Fibroblast of pulmonary artery (primary cell): ENCODE measurements at places on chromosomes 11 and 22.

- no peak for DNase-seq
Observed at GRCh38 chr11:47280860-47281259, 10.9 kb downstream of the MADD start.

GRCh38 chr22:49188591-49188990 lies 639.1 kb downstream of the BRD1 start:
- DNase-seq, result no peak

- DNase-seq, result no peak
Observed at GRCh38 chr11:125270711-125271110, 106.2 kb downstream of the PKNOX2 start.

- no peak for DNase-seq
Observed at GRCh38 chr22:49503896-49504521, 323.7 kb downstream of the BRD1 start.

DNA sequence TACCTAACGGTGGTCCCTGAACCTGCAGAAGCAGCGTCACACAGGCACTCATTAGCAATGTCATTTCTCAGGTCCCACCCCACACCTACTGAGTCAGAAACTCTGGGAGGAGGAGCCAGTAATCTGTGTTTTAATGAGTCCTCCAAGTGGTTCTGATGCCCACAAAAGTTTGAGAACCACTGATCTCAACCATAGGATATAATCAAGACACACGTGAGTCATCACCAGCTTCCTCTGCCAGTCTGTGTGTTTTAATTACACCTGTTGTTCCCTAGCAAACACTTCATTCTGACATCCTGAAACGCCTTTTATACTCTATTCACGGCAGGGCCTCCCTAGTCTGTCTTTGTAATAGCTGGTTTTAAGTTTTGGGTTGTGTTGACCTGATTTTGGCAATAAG lies 5.8 kb downstream of the TECTA start:
- no peak for DNase-seq

GRCh38 chr11:62141111-62142042 lies 17.6 kb downstream of the INCENP start:
- no peak for DNase-seq

- no peak for DNase-seq
Observed at GRCh38 chr11:114448749-114449482, 9.6 kb downstream of the REXO2 start.

DNA sequence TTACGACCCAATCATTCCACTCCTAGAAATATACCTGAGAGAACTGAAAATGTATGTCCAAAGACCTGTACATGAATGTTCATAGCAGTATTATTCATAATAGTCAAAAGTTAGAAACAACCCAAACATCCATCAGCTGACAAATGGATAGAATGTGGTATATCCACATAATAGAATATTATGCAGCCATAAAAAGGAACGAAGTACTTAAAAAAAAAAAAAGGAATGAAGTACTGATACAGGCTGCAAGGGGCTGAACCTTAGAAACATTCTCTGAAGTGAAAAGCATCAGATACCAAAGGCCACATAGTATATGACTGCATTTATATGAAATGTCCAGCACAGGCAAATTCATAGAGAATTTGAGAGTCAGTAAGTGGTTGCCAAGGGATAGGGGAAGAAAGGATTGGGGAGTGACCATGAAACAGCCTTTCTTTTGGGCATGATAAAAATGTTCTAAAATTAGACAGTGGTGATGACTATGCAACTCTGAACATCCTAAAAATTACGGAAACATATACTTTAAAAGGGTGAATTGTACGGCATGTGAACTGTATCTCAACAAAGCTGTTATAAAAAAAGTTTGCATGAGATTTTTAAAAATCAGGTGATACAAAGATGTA lies 1.8 kb downstream of the TPST2 start:
- peak; percentile 24 for DNase-seq

DNA sequence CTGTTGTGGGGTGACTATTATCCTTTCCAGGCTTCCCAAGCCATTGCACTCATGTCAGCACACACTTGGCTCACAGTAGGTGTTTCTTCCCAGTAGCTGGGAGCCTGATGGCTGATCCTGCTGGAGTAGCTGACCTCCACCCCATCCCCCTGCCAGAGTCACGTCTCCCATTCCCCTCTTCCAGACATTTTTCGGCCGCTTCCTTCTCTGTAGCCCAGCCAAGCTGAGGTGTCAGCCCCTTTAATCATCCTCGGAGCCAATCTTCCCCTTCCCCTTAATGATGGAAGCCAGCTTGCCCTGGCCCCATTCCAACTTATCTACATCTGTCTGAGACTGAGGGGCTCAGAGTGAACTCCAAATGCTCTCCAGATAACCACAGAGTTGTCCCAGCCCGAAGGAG lies 550.7 kb downstream of the MN1 start:
- no peak for DNase-seq

- DNase-seq, result peak; percentile 28
Observed at GRCh38 chr11:78961937-78962701, 387.5 kb upstream of the NARS2 start.

DNA sequence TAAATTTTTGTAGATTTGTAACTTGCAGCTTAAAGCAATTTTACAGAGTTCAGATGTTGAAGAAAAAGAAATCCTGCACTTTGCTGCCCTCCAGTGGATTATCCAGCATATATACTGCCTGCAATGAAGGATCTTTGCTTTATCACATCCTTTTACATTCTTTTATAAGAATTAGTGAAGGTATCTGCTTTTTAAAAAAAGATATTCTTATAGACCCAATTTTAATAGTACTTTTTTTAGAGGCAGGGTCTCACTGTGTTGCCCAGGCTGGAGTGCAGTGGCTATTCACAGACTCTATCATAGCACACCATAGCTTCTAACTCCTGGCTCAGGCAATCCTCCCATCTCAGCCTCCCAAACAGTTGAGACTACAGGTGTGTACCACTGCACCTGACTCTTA lies 60.7 kb downstream of the TTC17 start:
- peak; percentile 62 for DNase-seq

DNA sequence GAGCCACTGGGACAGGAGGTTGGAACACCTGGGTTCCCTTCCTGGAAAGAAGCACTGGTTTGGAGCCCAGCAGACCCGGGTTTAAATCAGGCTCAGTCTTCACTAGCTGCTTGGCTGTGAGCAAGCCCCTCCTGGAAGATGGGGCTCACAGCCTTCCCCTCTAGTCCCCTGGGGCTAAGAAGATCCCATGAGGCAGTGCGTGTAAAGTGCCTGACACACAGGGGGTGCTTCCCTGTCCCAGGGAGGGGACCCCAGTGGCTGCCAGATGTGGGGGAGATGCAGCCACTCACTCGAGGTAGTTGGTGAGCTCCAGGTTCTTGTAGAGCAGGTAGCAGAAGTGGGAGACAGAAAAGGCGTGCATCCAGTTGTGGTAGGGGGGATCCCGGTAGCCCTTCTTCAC lies 93.2 kb downstream of the PDE2A start:
- no peak for DNase-seq

DNA sequence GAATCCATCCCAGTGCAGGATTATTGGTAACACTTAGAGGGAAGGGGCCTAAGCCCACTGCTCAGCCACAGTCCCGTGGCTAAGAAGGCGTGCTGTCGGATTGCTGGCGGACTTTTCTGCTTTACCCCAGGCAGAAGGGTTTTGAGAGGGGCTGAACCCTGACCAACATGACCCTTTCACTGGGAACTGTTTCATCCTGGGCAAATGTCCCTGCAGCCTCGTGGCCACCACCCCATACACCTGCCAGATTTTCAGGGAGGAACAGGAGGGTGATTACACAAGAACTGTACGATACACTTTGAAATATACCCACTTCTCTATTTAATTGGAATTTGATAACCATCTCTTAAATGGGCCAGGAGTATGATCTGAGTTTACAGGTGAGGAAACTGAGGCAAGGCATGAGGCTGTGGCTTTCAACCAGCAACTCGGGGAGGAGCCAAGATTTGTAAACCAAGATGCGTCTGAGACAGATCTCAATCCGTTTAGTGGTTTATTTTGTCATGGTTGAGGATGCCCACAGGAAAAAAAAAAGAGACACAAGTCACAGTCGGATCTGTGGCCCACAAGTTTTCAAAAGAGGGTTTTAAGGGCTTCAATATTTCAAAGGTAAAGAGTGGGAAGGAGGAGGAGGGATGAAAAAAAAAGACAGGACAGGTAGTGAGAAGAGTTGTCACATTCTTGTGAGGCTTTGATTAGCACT lies 6.1 kb upstream of the APOL3 start:
- no peak for DNase-seq

GRCh38 chr22:44684506-44685383 lies 17.3 kb upstream of the PRR5 start:
- peak; percentile 93 for DNase-seq

GRCh38 chr22:36331306-36331911 lies 56.4 kb downstream of the MYH9 start:
- peak; percentile 96 for DNase-seq

GRCh38 chr11:32003335-32003734 lies 87.5 kb upstream of the RCN1 start:
- no peak for DNase-seq

- DNase-seq, result no peak
Observed at GRCh38 chr22:47608421-47608820, 846.0 kb downstream of the TBC1D22A start.

DNA sequence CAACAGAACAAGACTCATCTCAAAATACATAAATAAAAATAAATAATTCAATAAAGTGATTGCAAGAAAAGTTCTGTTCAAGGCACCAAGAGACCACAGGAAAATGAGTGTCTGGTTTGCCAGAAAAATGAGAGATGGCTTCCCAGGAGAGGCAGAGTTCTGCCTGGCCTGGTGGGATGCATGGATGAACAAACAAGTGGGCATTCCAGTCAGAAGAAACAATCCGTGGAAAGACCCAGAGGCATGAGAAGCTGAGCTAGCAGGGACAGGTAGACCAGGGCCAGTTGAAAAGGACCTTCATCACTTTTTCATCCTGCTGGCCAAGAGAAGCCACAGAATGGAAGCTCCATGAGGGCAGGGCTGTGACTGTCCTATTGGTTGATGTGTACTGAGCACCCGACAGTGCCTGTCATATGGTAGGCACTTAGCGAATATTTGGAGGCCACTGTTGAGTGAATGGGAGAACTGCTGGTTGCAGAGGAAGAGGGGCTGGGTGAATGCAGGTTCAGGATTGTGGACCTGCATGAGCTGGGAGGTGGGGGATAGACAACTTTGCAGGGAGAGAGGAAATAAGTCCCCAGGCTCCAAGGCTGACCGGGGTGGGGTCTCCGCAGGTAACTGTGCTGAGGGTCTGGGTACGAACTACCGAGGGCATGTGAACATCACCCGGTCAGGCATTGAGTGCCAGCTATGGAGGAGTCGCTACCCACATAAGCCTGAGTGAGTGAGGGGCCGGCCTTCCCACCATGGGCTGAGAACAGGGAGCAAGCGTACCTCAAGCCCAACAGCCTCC lies 3.7 kb downstream of the F2 start:
- no peak for DNase-seq

- DNase-seq, result no peak
Observed at GRCh38 chr11:117859488-117860112, 16.9 kb downstream of the FXYD6 start.

GRCh38 chr22:37182101-37182948 lies 5.7 kb downstream of the C1QTNF6 start:
- no peak for DNase-seq

DNA sequence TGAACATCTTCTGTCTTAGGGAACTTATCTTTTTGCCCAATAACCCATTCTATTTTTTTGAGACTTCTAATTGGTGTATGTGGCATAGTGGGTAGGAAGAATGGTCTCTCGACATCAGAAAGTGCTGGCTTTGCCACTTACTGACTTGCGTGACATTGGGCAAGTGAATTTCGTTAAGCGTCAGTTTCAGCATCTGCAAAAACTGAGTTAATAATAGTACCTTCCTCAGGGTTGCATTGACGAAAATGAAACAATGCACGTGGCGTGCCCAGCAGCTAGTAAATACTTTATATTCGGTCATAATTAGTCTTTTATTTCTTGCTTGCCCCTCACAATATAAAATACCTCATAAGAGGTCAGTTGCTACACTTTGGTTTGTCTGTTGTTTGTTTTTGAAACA lies 12.5 kb upstream of the GRIK4 start:
- no peak for DNase-seq

DNA sequence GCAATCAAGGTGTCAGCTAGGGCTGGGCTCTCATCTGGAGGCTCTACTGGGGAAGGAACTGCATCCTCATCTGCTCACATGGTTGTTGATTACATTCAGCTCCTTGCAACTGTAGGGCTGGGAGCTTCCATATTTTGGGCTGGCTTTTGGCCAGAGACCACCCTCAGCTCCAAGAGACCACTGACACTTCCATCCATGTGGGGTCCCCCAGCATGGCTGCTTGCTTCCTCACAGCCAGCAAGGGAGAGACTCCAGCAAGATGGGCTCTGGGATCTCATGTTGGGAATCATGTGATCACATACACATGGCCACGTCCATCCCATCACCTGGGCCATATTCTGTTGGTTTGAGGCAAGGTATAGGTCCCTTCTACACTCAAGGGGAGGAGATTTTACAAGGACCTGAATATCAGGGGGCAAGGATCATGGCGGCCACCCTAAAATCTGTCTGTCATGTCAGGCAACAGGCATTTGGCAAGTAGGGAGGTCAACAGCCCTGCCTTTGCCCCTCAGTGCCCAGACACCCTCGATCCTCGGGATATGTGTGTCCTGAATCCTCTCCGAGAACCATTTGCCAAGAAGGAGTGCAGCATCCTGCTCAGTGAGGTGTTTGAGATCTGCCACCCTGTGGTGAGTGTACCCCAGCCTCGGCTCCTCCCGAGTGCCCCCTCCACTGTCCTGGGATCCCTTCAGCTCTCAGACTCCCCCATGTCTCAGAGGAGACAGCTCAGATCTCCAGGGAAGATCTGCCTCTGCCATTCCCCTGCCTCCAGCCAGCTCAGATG lies 48.7 kb downstream of the OTOG start:
- DNase-seq, result no peak

DNA sequence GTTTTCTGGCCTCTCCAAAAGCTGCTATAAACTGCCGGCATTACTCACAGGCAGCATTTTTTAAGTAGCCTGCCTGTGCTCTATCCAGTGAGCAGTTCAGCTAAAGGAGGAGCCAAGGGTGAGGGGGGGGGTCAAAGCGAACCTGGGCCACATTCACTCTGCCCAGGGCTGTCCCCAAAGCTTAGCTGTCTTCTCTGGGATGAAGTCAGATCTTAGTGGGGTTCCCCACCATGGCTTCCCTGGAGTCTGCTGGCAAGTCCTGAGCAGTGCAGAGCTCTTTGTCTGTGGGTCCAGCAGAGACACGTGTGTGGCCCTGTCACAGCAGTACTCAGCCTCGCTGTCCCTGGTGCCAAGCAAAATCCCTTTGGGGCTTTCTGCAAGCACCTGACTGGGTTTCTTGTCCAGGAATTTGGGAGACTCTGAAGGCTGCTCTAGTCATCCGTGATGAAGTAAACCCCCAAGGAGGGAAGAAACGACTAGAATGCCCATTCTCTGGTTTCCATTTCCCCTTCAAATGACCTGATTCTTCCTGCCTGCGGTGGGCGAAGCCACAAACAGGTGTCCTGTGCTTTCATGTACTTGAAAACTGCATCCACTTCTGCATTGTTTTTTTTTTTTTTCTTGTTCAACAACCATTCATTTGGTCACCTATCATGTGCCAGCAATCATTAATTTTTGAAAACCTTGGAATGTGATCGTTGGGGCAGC lies 2.6 kb downstream of the KCNJ5 start:
- DNase-seq, result no peak

GRCh38 chr22:28442711-28443525 lies 236.7 kb downstream of the TTC28 start:
- DNase-seq, result peak; percentile 65

- no peak for DNase-seq
Observed at GRCh38 chr11:66864924-66865697, 8.2 kb downstream of the LRFN4 start.

- peak; percentile 56 for DNase-seq
Observed at GRCh38 chr11:73143126-73143838, 1.2 kb upstream of the FCHSD2 start.
